A549 treated with dexamethasone at 1 μM for 4 hours (cell line): ENCODE measurements at places on chromosomes 4 and X. TPM values are rescaled to one million over a fixed set of nuclear protein-coding genes. Genes with fewer than 3 reads are reported as not detected.

FAT4 gene
- total RNA-seq: 1.4 to 2.8 TPM (median 1.9 TPM) in 5 replicates

GAGE12H gene
- not detected in 5 replicates for total RNA-seq

CDKL2 gene
- total RNA-seq: 0.56 to 1.3 TPM (median 0.78 TPM) in 5 replicates

SLC38A5 gene
- total RNA-seq: 0.08 to 0.24 TPM (median 0.18 TPM) in 4 of 5 replicates, not detected in the other

UGT2A1 gene
- not detected in 5 replicates for total RNA-seq

IL3RA gene
- 0.09 to 0.44 TPM (median 0.20 TPM) in 5 replicates for total RNA-seq

SMARCA1 gene
- total RNA-seq: 38.0 to 57.1 TPM (median 52.4 TPM) in 5 replicates

CSAG2 gene
- total RNA-seq: not detected in 5 replicates

GPR119 gene
- not detected in 5 replicates for total RNA-seq

CYLC1 gene
- total RNA-seq: not detected in 5 replicates

ZXDA gene
- total RNA-seq: 1.2 to 2.2 TPM (median 1.7 TPM) in 5 replicates
